CD4-positive, alpha-beta T cell treated with Interleukin-4 for 4 hours (primary cell): ENCODE measurements at places on chromosomes 11 and 22.

DNA sequence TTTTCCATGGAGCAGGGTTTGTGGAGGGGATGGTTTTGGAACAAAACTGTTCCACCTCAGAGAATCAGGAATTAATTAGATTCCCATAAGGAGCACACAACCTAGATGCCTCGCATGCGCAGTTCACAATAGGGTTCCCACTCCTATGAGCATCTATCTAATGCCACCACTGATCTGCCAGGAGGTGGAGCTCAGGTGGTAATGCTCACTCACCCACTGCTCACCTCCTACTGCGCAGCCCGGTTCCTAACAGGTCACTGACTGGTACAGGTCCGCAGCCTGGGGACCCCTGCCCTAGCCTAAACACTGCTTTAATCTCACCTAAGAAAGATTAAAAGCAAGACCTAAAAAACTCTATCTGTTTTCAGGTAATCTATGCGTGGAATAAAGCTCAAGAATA lies 553.0 kb downstream of the JRKL start:
- no peak for DNase-seq

GRCh38 chr22:45584621-45585436 lies 82.1 kb downstream of the FBLN1 start:
- no peak for DNase-seq

- DNase-seq, result no peak
These were observed 2.3 kb upstream of the MCAM start for GRCh38 chr11:119319136-119319699.

DNA sequence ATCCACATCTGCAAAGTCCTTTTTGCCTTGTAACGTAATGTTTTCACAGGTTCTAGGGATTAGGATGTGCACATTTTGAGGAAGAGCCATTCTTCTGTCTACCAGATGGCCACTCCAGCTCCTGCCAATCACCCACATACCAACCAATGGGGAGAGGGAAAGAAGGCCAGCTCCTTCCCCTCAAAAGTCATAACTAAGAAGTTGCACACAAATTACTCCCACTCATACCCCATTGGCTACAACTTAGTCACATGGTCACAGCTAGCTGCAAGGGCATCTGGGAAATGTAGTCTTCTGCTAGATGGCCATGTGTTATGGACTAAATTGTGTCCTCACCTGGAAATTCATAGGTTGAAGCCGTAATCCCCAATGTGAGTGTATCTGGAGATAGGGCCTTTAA lies 15.4 kb upstream of the MYOD1 start:
- DNase-seq, result no peak
